ENCODE measurements at places on chromosomes 7 and 10. TPM values are rescaled to one million over a fixed set of nuclear protein-coding genes. Genes with fewer than 3 reads are reported as not detected.
A peak's percentile ranks its signal among the peaks of the same experiment; 100 is the strongest.

DNA sequence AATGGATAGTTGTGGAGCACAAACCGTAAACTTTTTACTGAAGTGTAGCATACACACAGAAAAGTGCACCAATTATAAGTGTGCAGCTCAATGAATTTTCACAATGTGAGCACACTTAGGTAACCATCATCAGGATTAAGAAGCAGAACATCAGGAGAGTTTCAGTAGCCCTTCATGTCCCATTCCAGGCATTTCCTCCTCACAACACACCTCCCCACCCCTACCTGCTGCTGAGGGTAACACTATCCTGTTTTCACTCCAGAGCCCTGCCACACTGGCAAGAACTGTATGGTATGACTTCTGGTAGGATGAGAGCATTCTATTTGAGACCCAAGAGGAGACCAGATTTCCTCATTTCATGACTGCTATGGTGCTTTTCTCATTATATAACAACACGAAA lies 166.5 kb downstream of the PPP1R3A start:
- H3K27ac ChIP-seq: no peak overlapping the region
- DNase-seq: no peak
- H3K4me3 ChIP-seq: no peak overlapping the region
- no peaks in the 10 kb centered on the region for H3K27me3 ChIP-seq

DNA sequence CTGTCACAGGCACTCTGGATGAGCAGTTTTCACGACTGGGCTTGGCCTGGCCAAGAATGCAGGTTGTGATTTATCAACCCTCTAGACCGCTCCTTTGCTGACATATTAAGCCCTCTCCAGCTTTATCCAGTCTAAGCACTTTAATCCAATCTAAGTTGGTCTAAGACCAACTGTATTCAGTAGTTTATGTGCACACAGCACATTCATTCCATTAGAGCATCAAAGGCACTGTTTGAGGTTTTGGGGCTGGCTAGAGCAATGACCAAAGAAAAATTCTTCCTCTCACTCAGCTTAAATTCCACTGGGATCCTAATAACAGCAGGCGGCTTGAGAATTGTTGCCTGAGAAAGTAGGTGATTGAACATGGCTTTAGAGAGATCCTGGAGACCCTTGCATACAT lies 176.0 kb upstream of the INSYN2A start:
- H3K27me3 ChIP-seq: no peaks in the 10 kb centered on the region
- peaks cover 17% of the 10 kb centered on the region for H3K36me3 ChIP-seq
- H3K27ac ChIP-seq: no peak overlapping the region
- no peak for DNase-seq
- H3K4me1 ChIP-seq: no peaks in the 10 kb centered on the region

GRCh38 chr10:97059006-97059871 lies 126.5 kb downstream of the SLIT1 start:
- peaks cover 8% of the 10 kb centered on the region for H3K4me1 ChIP-seq
- H3K4me3 ChIP-seq: no peak overlapping the region
- H3K27ac ChIP-seq: no peak overlapping the region

GRCh38 chr10:86068231-86069054 lies 298.2 kb downstream of the GRID1 start:
- DNase-seq: no peak
- H3K36me3 ChIP-seq: no peaks in the 10 kb centered on the region
- no peak overlapping the region for H3K27ac ChIP-seq
- H3K4me3 ChIP-seq: no peak overlapping the region

GRCh38 chr10:124047427-124048152 lies 45.8 kb downstream of the CHST15 start:
- H3K27me3 ChIP-seq: no peaks in the 10 kb centered on the region
- DNase-seq: no peak
- H3K4me1 ChIP-seq: peaks cover 26% of the 10 kb centered on the region
- no peak overlapping the region for H3K4me3 ChIP-seq

- H3K27ac ChIP-seq: no peak overlapping the region
- H3K27me3 ChIP-seq: no peaks in the 10 kb centered on the region
- H3K4me1 ChIP-seq: peaks cover 2% of the 10 kb centered on the region
- no peak for DNase-seq
- no peaks in the 10 kb centered on the region for H3K36me3 ChIP-seq
- no peak overlapping the region for H3K4me3 ChIP-seq
Measured at GRCh38 chr7:70426249-70426880, 705.6 kb upstream of the GALNT17 start.

GRCh38 chr10:124323111-124323725 lies 95.5 kb downstream of the OAT start:
- no peak for DNase-seq
- H3K4me3 ChIP-seq: no peak overlapping the region
- no peaks in the 10 kb centered on the region for H3K36me3 ChIP-seq
- H3K27ac ChIP-seq: no peak overlapping the region

GRCh38 chr10:101839002-101839401 lies 4.6 kb downstream of the KCNIP2 start:
- no peaks in the 10 kb centered on the region for H3K36me3 ChIP-seq
- DNase-seq: no peak
- peaks cover 43% of the 10 kb centered on the region for H3K4me1 ChIP-seq
- no peak overlapping the region for H3K27ac ChIP-seq

GRCh38 chr7:2405601-2406345 lies 2.4 kb downstream of the CHST12 start:
- H3K4me1 ChIP-seq: peaks cover 35% of the 10 kb centered on the region
- peak overlapping the region; percentile 14 for H3K4me3 ChIP-seq
- peak overlapping the region; percentile 80 for H3K27ac ChIP-seq
- no peak for DNase-seq
- H3K27me3 ChIP-seq: no peaks in the 10 kb centered on the region

DNA sequence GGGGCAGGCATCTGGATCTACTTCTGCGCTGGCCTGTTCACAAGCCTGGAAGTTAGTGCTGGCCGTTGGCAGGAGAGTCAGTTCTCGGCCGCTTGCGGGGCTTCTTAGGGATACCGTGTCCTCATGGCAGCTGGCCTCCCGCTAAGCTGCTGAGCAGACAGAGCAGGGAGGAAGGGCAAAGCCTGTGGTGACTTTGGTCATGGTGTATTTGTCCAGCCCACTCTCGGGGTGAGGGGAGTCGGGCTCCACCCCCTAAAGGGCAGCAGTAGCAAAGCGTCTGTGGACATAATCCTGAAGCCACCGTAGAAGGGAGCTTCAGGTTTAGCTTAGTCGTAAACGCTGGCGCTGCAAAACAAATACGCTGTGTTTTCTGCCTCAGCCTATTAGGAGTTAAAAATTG lies 12.2 kb downstream of the UBE3C start:
- peaks cover 66% of the 10 kb centered on the region for H3K4me1 ChIP-seq
- H3K36me3 ChIP-seq: no peaks in the 10 kb centered on the region
- DNase-seq: peak; percentile 40
- no peak overlapping the region for H3K4me3 ChIP-seq
- H3K27ac ChIP-seq: peak overlapping the region; percentile 79
- no peaks in the 10 kb centered on the region for H3K27me3 ChIP-seq

DNA sequence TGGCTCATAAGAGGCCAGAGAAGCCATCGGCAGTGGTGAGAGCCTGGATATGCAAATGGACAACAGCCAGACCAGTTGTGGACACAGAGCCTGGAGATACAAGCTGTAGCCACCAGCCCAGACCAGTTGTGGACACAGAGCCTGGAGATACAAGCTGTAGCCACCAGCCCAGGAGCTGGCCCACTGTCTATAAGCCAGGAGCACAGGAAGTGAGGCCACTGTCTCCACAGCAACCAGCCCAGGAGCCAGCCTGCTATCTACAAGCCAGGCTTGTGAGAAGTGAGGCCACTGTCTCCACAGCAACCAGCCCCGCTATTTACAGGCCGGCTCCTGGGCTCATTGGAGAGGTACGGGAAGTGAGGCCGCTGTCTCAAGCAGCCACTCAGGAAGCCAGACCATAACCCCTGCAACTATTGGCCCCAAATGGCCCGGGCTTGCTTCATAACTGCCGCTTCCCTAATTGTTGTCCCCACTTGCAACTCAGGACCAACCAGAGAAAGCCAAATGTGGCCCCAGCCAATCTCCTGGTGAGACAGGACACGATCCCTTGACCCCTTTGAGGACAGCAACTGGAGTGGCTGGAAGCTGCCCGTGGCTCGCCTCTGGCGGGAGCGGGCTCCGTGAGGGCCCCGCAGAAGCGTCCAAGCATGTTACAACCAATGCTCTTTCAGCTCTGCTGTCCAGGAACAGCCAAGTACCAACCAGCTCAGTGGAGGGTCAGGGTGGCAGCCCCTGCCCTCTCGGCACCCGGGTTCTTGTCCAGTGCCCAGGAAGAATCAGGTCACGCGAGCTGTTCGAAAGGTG lies 44.1 kb upstream of the CNPY1 start:
- H3K4me1 ChIP-seq: peaks cover 18% of the 10 kb centered on the region
- no peaks in the 10 kb centered on the region for H3K27me3 ChIP-seq
- no peak overlapping the region for H3K4me3 ChIP-seq

GRCh38 chr7:25132430-25132829 lies 7.4 kb upstream of the CYCS start:
- 0 out of 2 replicates have a peak, but pooled peaks cover 5% of the 10 kb centered on the region for H3K4me1 ChIP-seq
- no peaks in the 10 kb centered on the region for H3K36me3 ChIP-seq
- no peak overlapping the region for H3K27ac ChIP-seq
- H3K4me3 ChIP-seq: no peak overlapping the region
- no peak for DNase-seq

- peak within 1 kb of the TSS; percentile 88 for H3K27ac ChIP-seq
- peaks cover 6% of the 10 kb centered on the region for H3K36me3 ChIP-seq
- DNase-seq: peak; percentile 96
- peaks cover 33% of the 10 kb centered on the region for H3K4me1 ChIP-seq
- H3K27me3 ChIP-seq: peaks cover 10% of the 10 kb centered on the region
Measured at GRCh38 chr10:131900350-131901152, at the start of gene PPP2R2D. Gene PPP2R2D, plus strand, starts transcription at chr10:131901008. Its CDS starts 141 bp downstream, at chr10:131901149.

- no peak overlapping the region for H3K4me3 ChIP-seq
- H3K27ac ChIP-seq: no peak overlapping the region
- peaks cover 36% of the 10 kb centered on the region for H3K36me3 ChIP-seq
- H3K4me1 ChIP-seq: peaks cover 14% of the 10 kb centered on the region
Measured at GRCh38 chr7:134293002-134293740, 23.6 kb downstream of the SLC35B4 start.

GRCh38 chr10:50625649-50626132 lies 1.9 kb upstream of the SGMS1 start:
- H3K36me3 ChIP-seq: no peaks in the 10 kb centered on the region
- H3K4me1 ChIP-seq: peaks cover 70% of the 10 kb centered on the region
- no peaks in the 10 kb centered on the region for H3K27me3 ChIP-seq
- peak overlapping the region; percentile 86 for H3K4me3 ChIP-seq

DNA sequence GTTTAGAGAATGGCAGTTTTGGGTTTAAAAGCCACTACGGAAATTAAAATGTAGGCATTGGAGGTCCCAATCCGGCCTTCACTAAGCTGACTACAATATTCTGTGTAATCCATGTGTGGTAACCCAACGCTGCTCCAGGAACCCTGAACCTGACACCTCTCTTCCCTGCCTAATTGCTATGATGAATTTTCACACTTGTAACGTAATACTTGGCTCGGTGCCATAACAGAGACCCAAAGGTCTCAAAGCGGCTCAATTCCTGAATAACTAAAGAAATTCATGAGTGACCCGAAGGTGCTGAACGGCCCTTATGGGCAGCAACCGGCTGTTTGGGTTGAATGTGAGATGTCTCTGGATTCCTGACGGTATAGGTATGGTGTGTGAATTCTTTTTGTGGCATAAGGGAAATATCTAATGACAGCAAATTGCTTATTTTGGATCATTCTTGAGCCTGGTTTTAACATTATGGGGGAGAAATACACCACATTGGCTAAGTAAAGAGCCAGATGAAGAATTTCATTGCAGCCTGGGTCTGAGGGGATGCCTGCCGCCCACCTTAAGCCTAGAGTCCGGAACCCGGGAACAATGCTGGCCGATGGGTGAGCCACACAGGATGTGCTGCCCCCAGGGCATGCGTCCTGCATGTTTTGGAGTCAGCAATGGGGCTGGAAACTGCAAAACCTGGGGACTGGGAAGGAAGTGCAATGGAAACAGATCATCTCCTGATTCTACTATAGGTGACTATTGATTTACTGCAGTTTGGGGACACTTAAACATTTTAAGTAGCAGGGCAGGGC lies 69.7 kb upstream of the FZD8 start:
- no peak overlapping the region for H3K4me3 ChIP-seq
- peak; percentile 15 for DNase-seq
- peaks cover 16% of the 10 kb centered on the region for H3K36me3 ChIP-seq
- H3K27me3 ChIP-seq: peaks cover 2% of the 10 kb centered on the region

- H3K36me3 ChIP-seq: no peaks in the 10 kb centered on the region
- no peak overlapping the region for H3K27ac ChIP-seq
- peak; percentile 20 for DNase-seq
- H3K4me3 ChIP-seq: no peak overlapping the region
- H3K4me1 ChIP-seq: peaks cover 60% of the 10 kb centered on the region
Measured at GRCh38 chr10:23053036-23053435, 42.3 kb upstream of the MSRB2 start.

DNA sequence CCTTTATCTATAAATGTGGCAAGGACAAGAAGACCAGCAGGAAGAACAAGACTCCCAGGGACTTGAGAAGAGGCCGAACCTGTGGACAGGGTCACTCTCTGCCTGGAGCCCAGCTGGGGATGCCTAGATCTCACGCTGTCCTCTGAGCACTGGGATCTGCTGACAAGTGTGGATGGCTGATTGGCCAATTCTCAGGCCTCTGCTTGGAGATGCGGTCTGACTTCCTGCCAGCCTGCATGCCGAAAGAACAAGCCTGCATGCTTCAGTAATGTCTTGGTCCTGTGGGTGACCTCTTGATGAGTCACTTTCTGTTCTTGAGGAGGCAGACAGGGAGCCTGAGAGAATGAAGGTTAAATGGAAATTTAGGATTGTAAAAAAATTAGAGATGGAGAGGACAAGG lies 84.7 kb downstream of the TMEM178B start:
- H3K4me3 ChIP-seq: no peak overlapping the region
- peak overlapping the region; percentile 55 for H3K27ac ChIP-seq
- no peaks in the 10 kb centered on the region for H3K27me3 ChIP-seq

GRCh38 chr7:107502154-107502553 lies 32.3 kb downstream of the GPR22 start:
- peaks cover 3% of the 10 kb centered on the region for H3K36me3 ChIP-seq
- no peaks in the 10 kb centered on the region for H3K4me1 ChIP-seq
- no peaks in the 10 kb centered on the region for H3K27me3 ChIP-seq
- H3K4me3 ChIP-seq: no peak overlapping the region
- no peak overlapping the region for H3K27ac ChIP-seq

DNA sequence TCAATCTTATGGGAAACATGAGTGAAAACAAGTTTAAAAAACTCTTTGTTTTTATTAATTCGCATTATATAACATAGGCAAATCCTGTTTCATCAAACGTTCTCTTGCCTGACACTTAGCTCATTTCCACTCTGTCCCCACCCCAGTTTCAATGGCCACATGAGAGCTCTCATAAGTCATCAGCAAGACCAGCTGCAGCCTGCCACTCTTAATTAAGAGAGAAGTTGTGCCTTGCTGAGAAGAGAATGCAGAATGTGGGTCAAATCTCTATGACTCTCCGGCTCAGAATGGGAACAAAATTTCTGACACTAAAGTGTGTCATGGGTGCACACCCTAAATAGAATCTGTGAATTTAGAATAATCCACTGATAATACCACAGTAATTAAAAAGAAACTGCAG lies 39.6 kb downstream of the ASAH2 start:
- H3K36me3 ChIP-seq: peaks cover 4% of the 10 kb centered on the region
- no peak overlapping the region for H3K27ac ChIP-seq
- DNase-seq: no peak
- peaks cover 4% of the 10 kb centered on the region for H3K4me1 ChIP-seq
- H3K4me3 ChIP-seq: no peak overlapping the region

Gene NUTM2D
- 1.6 TPM for total RNA-seq

Gene TET1
- total RNA-seq: 59.2 TPM

Gene ADCYAP1R1
- 8.7 TPM for total RNA-seq

Gene NUP42
- total RNA-seq: 40.8 TPM

Gene FAM131B
- 24.0 TPM for total RNA-seq

Gene TACC2
- total RNA-seq: 22.2 TPM

Gene SRRM3
- 24.6 TPM for total RNA-seq

Gene ZNF365
- total RNA-seq: 0.39 TPM

Gene CH25H
- 0.11 TPM for total RNA-seq

Gene CC2D2B
- 0.32 TPM for total RNA-seq

Gene ASNS
- total RNA-seq: 111 TPM

Gene PYROXD2
- 8.6 TPM for total RNA-seq

Data from WTC11 (cell line).